ENCODE measurements at places on chromosomes 2 and 18.

DNA sequence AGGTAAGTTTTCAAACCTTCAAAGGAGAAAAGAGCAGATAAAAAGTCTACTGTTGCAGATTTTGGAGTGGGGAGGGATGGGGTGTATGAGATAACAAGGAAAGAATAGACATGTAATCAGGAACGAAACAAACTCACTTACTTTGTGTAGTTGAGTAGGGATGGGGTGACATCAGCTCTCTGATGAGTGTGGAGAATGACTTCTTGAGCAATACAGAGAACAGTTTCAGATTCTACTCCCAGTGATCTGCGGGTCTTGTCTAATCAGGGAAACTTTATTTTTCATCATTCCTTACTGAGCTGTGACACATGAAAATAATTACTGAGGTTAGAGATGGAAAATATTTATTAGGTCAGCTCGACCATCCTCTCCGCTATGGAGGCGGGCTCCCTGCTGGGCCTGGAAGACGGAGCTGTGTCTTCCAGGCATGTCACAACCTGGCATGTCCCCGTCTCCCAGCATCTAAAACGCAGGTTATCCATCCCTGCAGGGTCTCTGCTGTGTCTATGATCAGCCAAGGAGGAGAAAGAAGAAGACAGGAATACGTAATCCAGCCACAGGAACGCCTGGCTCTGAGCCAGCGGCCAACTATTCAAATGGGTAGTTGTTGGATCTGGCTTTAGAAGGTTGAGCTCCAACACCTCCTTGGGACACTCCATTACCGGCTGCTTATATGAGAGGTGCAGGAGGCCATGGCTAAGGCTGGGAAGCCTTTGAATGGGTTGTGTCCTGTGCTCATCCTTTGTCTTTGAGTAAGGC is 99.0 kb upstream of the SATB2 start:
- DNase-seq, result no peak

DNA sequence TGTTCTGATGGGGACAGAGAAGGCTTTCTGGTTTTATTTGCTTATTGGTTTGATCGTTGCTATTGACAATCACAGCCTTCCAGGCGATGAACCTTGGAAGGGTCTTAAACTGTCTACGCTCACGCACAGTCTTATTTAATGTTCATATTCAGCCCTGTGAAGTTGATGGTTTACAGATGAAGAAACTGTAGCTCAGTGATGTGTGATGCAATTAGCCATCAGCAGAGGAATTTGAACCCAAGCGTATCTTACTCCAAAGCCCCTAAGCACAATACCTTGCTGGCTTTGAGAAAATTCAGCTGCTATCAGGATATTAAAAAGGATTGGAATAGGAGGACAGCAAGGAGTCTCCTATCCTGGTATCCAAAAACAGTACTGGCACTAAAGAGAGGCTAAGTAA is 98.3 kb upstream of the STPG4 start:
- no peak for DNase-seq

DNA sequence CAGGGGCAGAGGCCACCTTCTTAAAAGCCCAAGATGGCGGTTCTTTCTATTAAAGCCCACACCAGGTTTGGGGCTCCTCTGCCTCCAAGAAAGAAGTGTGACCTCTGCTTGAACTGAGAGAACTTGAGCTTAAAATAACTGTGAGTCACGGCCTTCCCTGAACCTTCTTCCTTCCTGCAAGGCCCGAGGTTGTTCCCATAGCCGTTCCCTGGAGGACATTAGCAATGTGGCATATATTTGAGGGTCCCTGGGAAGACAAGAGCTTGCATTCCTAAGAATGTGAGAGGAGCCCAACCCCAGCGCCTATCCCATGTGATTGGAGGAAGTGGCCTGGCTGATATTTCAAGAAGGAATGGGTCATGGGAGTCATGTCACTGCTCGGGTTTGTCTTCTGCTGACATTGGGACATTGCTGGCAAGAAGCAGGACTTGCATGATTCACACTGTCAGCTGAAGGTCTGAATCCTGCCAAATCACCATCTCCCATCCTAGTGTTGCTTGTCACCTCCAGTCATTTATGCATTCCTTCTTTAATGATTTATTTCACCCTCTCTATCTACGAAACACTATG is 168.1 kb downstream of the TRIB2 start:
- no peak for DNase-seq

DNA sequence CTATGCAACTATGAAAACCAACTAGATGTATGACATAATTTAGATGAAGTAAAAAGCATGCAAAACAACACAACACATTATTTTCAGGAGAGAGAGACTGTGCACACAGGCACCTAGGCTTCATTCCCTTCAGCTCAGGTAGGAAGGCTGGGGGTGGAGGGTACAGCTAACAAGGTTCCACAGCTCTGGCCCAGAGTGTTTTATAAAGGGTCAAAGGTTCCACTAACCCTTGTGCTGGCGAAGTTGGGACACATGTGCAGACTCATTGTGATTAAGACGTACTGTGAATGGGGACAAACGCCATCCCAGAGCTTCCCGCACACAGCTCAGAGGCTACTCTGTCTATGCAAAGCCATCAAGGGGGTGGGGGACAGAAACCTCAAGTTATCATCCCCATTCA is 19.1 kb downstream of the CCDC93 start:
- DNase-seq, result no peak

- no peak for DNase-seq
Observed at GRCh38 chr18:64714086-64714485, 565.2 kb upstream of the LINC00305 start.

DNA sequence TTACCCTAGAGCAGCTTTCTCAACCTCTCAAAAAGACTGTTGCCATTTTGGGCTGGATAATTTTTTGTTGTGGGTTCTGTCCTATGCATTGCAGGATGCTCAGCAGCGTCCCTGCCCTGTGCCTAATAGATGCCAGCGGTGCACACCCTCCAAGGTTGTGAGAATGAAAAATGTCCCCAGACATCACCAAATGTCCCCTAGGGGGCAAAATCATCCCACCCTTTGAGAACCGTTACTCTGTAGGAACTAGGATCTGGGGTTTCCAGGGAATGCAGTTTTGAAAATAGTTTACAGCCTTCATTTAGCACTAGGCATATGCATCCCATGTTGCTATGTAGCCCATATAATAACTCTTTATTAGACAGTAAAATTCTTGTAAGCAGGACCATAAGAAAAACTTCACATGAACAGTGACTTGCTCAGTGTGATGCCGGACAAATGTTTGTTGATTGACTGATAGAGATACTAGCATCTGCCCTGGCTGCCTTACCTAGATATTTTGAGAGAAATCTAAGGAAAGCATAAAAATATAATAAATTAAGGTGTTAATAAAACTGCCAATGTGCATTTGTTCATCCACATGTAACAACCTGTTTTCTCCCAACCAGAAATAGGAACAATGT is 79.2 kb upstream of the EPC2 start:
- no peak for DNase-seq

Measured in CMK (cell line).